Activated naive CD4-positive, alpha-beta T cell treated with anti-CD3 and anti-CD28 coated beads, Interleukin-2, amount 10 ng/mL, durations not matched to agents 7 days and 5 days (primary cell): ENCODE measurements at places on chromosomes 5 and 9.

- no peak for DNase-seq
Observed at GRCh38 chr9:70293214-70293613, 34.4 kb downstream of the SMC5 start.

- DNase-seq: no peak
Observed at GRCh38 chr5:139061274-139061673, 136.9 kb downstream of the SIL1 start.

DNA sequence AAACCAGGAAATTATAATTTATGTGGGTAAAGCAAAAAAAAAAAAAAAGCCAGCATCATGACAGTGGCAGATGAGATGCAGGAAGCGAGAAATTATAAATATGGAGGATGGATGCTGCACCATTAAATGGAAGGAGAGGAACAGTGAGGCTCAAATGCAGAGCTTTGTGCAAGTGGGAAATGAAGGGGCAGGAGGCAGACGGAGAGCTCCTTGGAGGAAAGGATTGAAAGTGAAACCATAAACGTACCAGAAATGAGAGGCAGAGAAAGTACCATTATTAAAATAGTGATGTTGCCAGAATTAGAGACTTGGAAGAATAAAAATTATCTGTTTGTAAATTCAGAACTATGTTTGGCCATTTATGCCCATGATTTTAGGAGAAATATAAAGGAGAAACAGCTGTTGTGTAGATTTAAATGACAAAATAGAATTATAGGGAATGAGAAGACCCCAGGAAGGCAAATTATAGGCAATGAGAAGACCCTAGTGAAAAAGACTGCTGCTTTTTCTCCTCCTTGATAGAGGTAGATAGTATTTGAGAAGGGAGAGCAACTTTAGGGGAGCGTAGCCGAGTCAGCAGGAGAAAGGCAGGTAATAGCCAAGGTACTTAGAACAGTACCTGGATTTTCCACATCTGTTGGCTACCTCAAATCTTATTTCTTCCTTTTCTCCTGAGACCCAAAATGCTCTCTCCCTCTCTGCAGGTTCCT lies 341.0 kb upstream of the CD180 start:
- DNase-seq: no peak

DNA sequence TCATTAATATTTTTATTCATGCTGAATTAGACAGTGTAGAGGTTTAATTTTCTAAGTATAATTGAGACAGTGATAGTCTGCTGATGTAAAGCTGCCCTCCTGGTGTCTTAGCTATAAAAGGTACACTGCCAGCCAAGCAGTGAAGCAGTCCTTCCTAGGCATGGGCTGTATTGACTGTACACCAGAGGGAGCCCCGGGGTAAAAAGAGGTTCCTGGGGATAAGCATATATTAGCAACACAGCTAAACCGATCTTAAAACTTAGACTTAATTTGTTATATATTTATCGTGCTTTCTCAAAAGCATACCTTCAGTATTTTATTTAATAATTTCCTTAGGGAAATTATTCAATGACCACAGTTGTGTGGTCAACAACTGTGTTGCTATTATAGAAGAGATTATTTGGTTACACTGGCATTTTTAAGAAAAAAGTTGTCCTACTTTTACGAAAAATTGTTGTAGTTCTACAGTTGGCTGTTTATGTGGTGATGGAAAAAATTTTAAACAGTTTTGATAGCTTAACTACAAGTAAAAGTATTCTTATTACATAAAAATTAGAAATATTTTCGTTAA lies 68.8 kb downstream of the ELL2 start:
- peak; percentile 53 for DNase-seq

GRCh38 chr5:57710126-57710525 lies 227.5 kb upstream of the ACTBL2 start:
- DNase-seq: no peak

DNA sequence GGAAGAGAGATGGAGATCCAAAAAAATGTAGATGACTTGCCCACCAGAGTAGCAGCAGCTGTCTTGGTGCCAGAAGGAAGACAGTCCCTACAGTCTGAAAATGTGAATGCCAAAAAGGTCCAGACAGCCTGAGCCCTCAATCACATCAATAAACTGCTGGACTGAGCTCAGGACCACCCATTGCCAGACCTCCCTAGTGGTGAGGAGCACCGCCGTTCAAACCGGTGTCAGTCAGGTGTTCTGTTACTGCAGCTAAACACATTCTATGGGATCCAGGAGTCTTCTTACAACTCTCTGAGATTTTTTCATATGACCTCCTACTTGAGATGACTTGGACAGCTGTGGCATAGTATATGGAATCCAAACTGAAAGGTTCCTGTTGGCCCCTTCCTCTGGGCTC lies 32.0 kb upstream of the OTP start:
- no peak for DNase-seq

DNA sequence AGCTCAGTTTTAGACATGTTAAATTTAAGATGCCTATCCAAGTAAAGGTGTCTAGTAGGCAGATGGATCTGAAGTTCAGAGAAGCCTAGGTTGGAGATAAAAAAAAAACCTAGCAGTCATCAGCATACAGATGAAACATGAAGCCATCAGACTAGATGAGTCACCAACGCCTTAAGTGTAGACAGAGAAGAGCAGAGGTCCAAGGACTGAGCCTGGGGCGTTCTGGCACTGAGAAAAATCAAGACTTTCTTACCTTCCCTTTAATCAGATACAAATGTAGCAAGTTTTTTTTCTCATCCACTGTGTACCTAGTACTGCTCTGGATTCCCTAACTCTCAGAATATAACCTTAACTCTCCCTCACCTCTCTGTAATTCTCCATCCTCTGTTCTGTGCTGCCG lies 97.3 kb downstream of the SIL1 start:
- no peak for DNase-seq

DNA sequence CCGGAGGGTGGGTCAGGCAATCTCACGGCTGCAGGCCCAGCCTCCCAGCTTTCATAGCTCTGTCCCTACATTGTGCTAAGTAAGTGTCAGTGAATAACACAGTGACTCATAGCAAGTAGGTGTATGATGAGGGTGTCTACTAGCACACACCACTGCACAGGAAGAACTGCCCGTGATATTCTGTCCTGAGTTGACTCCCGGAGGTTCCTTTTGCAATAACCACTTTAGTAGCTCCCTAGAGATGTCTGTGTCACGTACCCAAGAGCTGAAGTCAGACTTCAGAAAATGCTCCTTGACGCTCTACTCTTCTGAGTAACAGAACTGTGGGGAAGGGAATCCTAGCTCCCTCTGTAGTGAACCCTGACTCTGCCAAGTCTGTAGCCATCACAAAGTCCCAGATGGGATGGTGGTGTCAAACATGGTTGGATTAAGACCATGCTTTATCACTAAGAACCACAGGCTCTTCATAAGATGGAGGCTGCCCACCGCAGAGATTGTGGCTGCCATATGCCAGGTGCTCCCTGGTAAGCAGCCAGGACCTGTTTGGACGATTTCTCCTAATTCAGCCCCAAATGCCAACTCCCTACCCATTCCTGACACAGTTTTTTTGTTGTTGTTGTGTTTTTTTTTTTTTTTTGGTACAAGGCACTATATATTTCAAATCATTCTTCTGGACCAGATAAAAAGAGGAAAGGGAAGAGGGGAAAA lies 352.6 kb upstream of the PANK3 start:
- DNase-seq: no peak
